ENCODE measurements at places on chromosomes 5 and 9. TPM values are rescaled to one million over a fixed set of nuclear protein-coding genes. Genes with fewer than 3 reads are reported as not detected.

GRCh38 chr5:35665096-35665495 lies 47.4 kb downstream of the SPEF2 start:
- H3K4me1 ChIP-seq: no peaks in the 10 kb centered on the region
- H3K27me3 ChIP-seq: no peaks in the 10 kb centered on the region
- no peaks in the 10 kb centered on the region for H3K36me3 ChIP-seq
- no peak for DNase-seq
- H3K27ac ChIP-seq: no peak overlapping the region
- H3K4me3 ChIP-seq: no peak overlapping the region

DNA sequence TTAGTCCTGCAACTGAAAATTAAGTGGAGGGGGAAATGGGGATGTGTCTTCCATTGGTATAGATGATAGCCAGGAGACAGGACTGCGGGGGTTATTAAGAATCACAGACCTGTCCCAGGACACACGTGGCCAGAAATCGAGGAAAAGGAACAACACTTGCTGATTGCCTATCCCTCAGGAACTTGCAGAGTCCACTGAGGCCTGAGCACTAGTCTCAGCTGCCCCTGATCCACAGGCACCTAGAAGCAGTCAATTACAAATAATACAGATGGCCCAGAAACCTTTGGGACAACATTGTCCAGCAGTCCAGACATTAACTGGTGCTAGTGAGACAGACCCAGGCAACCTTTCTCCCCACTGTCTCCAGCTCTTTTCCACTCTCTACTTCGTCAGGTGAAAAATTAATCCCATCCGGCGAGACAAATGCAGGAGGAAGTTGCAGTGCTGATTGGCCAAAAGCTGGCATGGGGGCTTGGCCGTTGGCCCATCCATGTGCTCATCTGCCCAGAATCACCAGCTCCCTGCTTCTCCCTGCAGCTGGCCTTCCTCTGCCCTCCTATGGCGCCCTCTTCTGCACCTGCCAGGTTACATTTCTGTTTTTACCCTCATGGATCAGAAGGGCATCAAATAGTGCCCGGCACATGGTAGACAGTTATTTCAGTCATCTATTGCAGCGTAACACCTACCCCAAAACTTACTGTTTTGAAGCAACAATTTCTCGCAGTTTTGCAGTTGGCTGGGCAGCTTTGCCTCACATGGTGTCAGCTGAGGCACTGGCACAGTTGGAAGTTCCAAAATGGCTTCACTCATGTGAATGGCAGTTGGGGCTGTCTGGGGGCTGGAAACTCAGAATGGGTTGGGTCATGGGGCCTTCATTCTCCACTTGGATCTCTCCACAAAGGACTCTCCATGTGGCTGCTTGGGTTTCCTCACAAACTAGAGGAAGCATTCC lies 3.6 kb upstream of the B4GALT1 start:
- H3K27me3 ChIP-seq: no peaks in the 10 kb centered on the region
- H3K4me1 ChIP-seq: no peaks in the 10 kb centered on the region
- no peaks in the 10 kb centered on the region for H3K36me3 ChIP-seq
- no peak overlapping the region for H3K27ac ChIP-seq
- no peak for DNase-seq

- H3K4me1 ChIP-seq: no peaks in the 10 kb centered on the region
- H3K27me3 ChIP-seq: no peaks in the 10 kb centered on the region
- no peaks in the 10 kb centered on the region for H3K36me3 ChIP-seq
- no peak overlapping the region for H3K27ac ChIP-seq
- DNase-seq: no peak
Measured at GRCh38 chr9:123438821-123439220, 82.8 kb downstream of the CRB2 start.

The PLAC8L1 gene
- polyA plus RNA-seq: not detected

DNA sequence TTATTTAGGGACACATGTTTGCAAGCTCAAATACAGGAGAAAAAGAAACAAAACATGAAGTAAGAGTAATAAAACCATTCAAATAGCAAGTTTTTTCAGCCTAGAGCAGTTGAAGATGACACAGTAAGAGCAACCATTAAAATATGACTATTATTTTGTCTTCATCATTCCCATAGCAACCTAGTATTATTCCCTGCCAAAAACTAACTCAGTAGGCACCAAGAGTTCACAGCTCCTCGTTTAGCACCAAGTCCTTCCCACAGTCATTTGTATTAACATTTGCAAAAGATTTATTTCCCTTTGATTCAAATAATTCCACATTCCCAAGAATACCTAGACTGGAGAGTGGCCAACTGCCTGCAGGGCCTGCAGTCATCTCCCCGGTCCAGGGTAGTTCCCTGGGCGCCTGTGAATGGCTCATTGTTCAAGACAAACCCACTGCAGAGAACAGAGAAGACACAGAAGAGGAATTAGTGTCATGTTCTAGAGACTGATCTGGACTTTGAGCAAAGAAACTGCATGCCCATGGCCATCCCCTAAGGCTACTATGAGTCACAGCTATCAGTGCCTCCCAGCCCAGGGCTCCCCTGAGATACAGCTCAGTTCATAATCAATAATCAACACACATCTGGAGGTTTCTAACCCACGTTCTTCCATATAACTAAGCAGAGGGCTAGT lies 139.1 kb upstream of the MAP3K1 start:
- H3K4me3 ChIP-seq: no peak overlapping the region
- H3K27ac ChIP-seq: no peak overlapping the region
- H3K27me3 ChIP-seq: no peaks in the 10 kb centered on the region
- DNase-seq: no peak
- no peaks in the 10 kb centered on the region for H3K36me3 ChIP-seq
- H3K4me1 ChIP-seq: no peaks in the 10 kb centered on the region

DNA sequence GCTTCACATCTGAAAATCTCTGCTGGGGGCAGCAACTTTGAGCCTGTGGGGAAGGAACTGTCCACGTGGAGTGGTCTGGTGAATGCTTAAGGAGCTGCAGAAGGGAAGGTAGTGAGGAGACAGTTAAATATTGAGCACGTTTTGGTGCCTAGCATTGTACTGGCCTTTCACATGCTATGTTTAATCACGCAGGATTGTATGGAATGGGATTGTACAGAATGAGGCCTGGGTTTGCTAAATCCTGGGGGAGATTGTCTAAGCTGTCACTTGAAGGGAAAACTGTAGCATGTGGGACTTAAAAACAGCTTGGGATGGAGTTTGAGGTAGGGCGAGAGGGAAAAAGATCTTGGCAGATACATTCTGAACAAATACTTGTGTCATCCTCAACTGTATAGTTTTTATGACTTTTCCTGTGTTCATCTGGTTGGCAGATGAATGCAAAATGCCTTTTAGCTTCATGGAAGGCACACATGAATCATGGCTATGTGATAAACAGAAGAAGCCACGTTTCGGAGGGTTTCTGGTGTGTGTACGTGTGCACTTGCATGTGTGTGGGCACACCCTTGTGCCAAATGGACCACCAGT lies 106.6 kb downstream of the TMC1 start:
- no peaks in the 10 kb centered on the region for H3K4me1 ChIP-seq
- DNase-seq: no peak
- H3K27me3 ChIP-seq: no peaks in the 10 kb centered on the region
- H3K4me3 ChIP-seq: no peak overlapping the region

The SLC1A1 gene
- polyA plus RNA-seq: 64.1 TPM

- H3K27me3 ChIP-seq: no peaks in the 10 kb centered on the region
- H3K4me3 ChIP-seq: no peak overlapping the region
- H3K4me1 ChIP-seq: no peaks in the 10 kb centered on the region
- no peaks in the 10 kb centered on the region for H3K36me3 ChIP-seq
Measured at GRCh38 chr5:35828082-35828598, 28.6 kb upstream of the IL7R start.

All from fibroblast of lung (primary cell).